ENCODE measurements at places on chromosomes 12 and 14. TPM values are rescaled to one million over a fixed set of nuclear protein-coding genes. Genes with fewer than 3 reads are reported as not detected.

GRCh38 chr14:86933958-86934595, 1058.9 kb downstream of the GALC start:
- DNase-seq = no peak

- DNase-seq = no peak
These were observed 67.4 kb downstream of the DAD1 start for GRCh38 chr14:22521449-22522239.

DNA sequence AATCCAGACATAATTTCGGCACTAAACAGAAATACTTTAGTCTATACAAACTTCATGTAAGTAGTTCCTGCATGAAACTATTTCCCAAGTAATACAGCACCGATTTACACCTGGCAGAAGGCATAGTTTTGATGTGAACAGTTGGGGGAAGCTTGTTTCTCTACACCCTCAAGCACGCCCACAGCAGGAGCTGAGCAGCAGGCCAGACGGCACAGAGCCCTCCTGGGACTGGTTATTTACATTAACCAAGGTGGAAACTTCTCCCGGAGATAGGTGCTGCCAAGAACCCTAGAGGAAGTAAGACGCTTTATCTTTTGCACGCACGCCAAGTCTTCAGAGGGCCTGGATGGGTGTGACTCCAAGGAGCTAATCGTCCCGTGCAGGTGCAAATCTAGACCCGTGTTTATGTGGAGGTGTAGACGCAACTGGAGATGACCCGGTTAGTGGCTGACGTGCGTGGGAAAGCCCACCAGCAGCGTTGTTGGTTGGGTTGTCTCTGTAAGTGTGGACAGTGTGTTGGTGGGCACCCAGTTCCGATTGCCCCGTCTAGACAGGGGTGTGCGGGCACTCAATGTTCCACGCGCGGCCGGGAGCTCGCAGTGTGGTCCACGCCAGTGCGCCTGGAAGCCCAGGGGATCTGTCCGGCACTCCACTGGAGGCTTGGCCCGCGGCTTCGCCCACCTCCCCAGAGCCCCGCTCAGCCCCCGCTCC, 767 bp upstream of the TCP11L2 start:
- DNase-seq = peak; percentile 61

- no peak for DNase-seq
These were observed 23.5 kb upstream of the C12orf50 start for GRCh38 chr12:88052686-88053085.

INSM2 gene
- not detected for polyA plus RNA-seq
